ENCODE measurements at places on chromosomes 1 and 21.

DNA sequence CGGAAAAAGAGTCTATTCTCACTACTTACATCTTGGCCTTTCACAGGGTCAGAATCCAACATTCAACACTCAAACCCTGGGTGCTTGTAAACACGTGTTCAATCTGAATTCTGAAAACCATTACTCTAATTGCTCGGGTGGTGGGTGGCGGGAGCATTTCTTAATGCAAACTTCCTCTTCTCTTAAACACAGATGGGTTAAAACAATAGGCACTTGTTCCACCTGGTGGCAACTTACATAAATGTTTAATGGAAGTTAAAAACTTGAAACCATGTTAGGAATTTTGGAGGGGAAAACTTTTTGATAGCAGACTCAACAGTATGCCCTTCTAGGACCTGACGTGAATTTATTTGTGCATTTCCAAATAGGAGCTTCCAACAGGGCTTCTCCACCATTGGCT is 23.4 kb upstream of the TDRD10 start:
- no peak for DNase-seq

- no peak for DNase-seq
Measured at GRCh38 chr1:67787746-67788145, 45.5 kb downstream of the GNG12 start.

GRCh38 chr1:7752512-7753417 is 18.3 kb upstream of the VAMP3 start:
- DNase-seq: peak; percentile 43

DNA sequence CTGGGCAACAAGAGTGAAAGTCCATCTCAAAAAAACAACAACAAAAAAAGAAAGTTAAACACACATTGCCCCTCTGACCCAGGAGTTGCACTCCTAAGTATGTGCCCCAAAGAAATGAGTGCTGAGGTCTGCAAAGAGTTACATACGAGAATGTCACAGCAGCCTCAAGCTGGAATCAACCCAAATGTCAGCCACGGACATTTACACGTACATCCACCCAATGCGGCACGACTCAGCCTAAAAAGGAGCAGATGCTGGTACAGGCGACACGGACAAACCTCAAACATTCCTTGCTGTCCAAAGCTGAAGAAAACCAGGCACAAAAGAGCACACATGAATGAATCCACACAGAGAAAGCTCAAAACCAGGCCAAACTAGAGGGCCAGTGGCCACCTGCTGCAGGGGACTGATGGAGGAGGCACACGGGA is 46.8 kb upstream of the ECE1 start:
- no peak for DNase-seq

- DNase-seq: no peak
Measured at GRCh38 chr1:155071701-155072100, 6.9 kb upstream of the EFNA3 start.

DNA sequence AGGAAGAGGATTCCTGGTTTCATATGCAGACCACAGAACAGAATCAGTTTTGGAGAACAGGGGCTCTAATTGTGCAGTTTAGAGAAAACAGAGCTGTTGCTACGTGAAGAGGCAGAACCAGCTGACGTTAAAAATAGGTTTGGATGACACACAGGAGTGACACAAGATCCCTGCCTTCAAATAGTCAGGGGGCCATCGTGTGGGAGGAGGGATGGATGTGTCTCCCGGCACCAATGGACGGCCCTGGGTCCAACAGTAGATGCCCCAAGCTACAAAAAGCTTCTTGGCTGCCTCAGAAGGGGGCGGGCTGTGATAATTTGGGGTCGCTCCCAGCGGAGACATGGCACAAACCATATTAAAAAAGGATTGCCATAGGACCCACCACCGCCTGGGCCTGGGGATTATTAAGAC is 87.8 kb downstream of the MRPL37 start:
- no peak for DNase-seq

DNA sequence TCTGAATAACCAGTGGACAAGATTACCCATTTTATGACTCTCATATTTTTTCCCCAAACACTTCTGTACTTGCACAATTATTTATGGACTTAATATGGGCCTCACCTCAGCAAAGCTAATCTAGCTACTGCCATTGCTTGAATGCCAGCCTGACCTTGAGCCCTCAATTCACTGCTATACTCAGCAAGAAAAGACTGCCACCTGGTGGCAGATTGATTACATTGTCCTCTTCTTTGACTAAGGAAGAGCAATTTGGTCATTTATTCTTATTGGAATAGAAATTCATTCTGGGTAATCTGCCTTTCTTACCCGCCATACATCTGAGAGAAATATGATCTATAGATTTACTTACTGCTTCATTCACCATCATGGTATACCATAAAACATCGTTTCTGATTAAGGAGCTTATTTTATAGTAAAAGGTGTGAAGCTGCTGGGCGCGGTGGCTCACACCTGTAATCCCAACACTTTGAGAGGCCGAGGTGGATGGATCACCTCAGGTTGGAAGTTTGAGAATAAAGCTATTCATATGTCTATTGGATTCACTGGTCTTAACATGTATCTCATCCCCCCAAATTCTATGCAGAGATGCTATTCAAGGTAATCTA is 32.9 kb upstream of the DIPK1A start:
- peak; percentile 77 for DNase-seq

DNA sequence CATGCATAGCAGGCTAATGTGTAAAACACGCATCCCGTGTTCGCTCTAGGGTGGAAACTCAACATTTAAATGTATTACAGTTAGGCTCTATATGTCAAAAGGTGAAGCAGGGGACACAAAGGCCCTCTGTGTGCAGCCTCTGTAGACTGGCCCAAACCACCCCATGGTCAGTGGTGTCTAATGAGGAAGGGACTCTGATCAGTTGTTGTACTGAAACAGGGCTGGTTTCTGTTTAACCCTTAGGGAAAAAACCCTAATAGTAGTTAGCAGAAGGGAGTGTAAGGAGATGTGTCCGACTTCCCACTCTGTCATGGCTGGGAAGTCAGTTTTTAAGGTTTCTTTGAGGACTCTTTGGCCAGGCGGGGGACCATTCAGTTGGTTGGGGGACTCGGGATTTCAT is 21.5 kb upstream of the CD2 start:
- no peak for DNase-seq

- DNase-seq: no peak
Measured at GRCh38 chr1:3650248-3651025, 534 bp upstream of the WRAP73 start.

- no peak for DNase-seq
Measured at GRCh38 chr1:90746857-90747256, 29.8 kb upstream of the BARHL2 start.

DNA sequence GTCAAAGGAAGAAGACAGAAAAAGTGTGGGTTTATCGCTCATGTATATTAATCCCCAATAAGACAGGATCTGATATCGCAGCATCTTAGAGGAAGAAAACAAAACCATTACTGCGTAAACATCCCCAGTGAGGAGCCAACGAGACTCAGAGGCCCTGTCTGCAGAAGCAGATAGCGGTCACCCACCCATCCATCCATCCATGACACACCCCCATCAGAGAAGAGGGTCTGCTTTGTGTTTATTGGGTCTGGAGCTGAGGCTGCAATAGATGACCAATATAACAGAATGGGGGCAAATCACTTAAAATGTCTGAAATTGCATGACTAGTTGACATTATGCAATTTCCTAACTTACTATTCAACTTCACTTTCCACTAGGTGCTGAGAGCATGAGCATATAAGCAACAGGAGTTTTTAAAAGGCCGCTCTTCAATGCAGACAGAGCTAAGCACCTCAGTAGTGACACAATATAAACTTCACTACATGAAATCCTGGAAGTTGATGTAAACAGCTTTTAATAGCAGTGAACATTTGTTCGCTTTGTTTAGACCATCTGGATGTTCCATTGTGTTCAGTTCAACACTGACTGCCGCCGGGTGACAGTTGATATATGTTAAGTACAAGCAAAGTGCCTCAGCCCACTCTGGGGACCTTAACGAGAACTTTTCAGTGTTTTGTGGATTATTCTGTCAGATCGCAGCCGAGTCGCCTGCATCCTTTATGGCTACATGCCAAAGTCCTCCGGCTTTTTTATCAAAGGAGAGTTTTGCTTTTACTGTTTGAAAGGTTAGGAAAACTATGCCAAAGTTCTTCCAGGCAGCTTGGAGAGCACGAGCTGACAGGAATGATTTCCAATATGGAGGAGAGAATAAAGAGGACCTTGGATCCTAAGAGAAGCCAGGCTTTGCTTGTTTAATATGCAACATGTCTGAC is 167.5 kb downstream of the ZNF281 start:
- no peak for DNase-seq

- DNase-seq: no peak
Measured at GRCh38 chr1:32426489-32427255, 32.4 kb upstream of the BSDC1 start.

DNA sequence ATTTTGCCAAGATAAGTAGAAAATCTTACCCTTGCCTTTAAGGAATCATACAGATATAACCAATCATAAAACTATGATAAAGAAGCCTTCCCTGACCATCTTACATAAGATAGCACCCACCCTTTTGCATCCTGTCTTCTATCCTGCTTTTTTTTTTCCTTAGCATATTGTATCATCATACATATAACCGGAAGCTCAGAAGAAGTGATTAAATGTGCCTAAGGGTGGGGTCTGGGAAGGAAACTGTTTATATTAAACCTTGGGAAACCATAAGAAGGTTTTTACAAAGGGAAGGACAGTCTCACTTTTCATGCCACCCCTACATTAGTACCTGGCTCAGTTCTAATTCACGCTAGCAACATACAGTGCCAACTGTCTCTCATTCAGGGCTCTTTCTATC is 66.8 kb downstream of the LUZP1 start:
- no peak for DNase-seq

DNA sequence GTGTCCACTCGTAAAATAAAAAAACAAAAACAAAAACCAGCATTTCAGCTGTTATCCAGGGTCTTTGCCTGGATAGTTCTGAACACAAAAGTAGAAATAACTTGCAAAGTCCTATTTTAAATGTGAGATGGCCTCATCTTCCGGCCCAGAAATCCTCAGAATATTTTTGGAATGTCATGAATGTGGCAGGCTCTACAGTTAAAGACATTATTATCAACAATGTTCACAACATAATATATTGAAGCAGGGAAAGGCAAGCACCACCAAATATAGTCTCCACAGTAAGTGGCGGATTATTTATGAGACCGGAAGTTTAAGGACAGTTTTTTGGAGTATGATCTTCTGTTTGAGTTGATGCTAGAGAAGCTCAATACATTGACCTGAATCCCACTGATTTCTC is 1.2 kb upstream of the C1orf198 start:
- DNase-seq: no peak

DNA sequence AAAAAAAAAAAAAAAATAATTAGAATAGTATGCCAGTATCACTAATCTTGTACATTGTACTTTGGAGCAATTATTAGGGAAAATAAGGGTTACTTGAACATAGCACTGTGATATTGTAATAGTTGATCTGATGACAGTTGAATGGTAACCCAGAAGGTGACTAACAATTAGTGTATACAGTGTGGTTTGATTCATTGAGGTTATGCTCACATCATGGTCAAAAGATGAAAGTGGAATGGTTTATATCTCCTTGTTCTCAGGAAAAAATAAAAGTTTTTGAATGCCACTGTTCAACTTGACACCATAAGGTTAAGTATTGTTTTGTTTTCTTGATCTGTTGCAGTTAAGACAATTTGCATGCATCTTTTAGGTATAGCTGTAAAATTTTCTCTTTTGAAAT is 87.0 kb downstream of the GPR52 start:
- DNase-seq: no peak

DNA sequence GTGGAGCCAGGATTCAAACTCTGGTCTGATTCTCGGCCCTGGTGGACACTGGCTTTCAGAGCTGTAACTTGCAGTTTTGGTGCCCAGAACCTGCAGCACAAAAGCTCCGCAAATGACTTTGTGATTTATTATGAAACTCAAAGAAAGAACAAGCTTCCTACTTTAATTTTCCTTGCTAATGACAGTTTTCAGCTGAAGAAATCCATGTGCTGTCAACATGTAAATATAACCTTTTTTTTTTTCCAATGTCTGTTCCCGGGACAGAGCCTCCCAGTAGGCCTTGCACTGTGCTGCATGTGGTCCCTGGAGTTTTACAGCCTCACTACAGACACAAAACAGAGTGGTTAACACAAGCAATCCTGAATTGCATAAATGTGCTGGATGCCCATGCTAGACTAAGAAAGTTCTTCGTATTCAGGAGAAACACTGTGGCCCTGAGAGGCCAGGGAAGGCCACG is 62.3 kb upstream of the ANGPTL1 start:
- DNase-seq: no peak

GRCh38 chr1:227033880-227034279 is 93.8 kb downstream of the COQ8A start:
- no peak for DNase-seq

- no peak for DNase-seq
Measured at GRCh38 chr1:98887507-98887906, 117.2 kb downstream of the PLPPR5 start.

- DNase-seq: no peak
Measured at GRCh38 chr1:81252471-81253151, 548.1 kb upstream of the ADGRL2 start.

DNA sequence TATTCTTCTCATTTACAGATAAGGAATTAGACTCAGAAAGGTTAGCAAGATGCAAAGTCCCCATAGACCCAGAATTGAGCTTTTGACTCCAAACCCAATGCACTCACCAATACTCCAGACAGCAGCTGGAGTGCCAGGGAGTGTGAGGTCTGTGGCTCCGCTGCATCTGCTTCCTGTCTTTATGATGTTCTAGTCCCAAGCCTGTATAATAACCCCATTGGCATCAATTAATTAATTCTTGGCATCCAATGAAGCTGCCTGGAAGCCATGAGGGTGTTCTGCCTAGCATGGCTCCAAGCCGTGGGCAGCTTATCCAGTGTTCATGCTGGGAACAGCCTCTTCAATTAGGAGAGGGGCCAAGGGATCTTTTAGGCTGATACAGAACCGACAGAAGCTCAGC is 188.7 kb downstream of the GIPC2 start:
- no peak for DNase-seq

DNA sequence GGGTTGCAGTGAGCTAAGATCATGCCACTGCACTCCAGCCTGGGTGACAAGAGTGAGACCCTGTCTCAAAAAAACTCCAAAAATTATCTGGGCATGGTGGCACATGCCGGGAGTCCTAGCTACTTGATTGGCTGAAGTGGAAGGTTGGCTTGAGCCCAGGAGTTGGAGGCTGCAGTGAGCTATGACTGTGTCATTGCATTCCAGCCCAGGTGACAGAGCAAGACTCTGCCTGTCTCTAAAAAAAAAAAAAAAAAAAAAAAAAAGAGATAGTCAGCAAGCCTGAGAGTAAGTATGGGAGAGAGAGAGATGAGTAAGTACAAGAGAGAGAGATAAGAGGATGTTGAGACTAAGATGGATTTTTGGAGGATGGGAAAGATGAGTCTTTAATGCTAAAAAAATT is 180.8 kb upstream of the CACYBP start:
- no peak for DNase-seq

GRCh38 chr1:64309431-64309831 is 106.0 kb downstream of the UBE2U start:
- no peak for DNase-seq

GRCh38 chr1:41381692-41382479 is 20.7 kb downstream of the FOXO6 start:
- DNase-seq: peak; percentile 37

- no peak for DNase-seq
Measured at GRCh38 chr1:157966031-157966537, 27.4 kb upstream of the KIRREL1 start.

- no peak for DNase-seq
Measured at GRCh38 chr1:162361349-162361748, 15.3 kb downstream of the SPATA46 start.
